NCI-H69 (cell line): ENCODE measurements at places on chromosomes 3 and 15.

DNA sequence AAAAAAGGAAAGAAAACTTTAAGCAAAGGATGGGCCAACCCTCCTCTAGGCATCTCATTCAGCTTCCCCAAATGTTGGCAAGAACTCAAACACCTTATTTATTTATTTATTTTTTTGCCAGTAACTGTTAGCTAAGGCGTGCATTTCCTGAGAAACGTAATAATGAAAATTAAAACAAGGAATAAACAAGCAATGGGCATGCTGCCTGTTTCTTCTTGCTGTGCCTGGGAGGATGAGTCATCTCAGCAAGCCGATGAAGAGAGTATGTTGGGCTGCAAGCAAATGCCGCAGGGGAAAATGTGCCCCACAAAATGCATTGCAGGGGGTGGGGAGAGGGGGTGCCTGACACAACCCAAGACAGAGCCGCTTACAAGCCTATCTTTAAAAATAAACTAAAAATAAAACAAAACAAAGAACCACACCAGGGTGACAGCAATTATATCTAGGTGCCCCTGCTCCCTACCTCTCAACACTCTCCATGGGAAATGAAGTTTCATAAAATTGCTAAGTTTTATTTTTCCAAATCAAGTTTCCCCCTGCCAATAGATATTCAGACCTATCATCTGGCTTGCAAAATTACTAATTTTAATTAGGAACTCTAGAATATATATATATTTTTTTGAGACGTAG is 40.3 kb downstream of the EIF4E3 start:
- no peak for DNase-seq

DNA sequence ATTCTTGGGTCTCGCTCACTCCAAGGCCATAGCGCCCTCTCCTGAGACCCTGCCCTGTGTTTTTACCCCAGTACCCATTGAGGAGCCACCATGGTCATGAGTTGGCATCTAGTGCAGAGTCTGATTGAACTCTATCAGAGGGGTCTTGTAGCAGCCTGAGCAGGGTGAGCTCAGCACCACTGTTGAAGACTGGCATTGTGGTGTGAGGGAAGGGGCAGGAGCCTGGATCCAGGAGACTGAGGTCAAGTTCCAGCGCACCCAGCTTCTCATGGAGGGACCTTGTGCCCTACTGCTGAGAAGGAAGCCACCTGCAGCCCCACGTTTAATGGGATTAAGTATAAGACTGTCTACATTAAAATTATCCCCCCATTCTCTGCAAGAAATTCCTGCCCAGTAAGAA is 65.8 kb upstream of the LARS2 start:
- no peak for DNase-seq

- DNase-seq = peak; percentile 38
These were observed 148.9 kb downstream of the DNAJB8 start for GRCh38 chr3:128317698-128318231.

GRCh38 chr3:186214670-186215069 is 105.8 kb upstream of the ETV5 start:
- no peak for DNase-seq

GRCh38 chr15:91952216-91952615 is 98.7 kb downstream of the SLCO3A1 start:
- DNase-seq = peak; percentile 32

DNA sequence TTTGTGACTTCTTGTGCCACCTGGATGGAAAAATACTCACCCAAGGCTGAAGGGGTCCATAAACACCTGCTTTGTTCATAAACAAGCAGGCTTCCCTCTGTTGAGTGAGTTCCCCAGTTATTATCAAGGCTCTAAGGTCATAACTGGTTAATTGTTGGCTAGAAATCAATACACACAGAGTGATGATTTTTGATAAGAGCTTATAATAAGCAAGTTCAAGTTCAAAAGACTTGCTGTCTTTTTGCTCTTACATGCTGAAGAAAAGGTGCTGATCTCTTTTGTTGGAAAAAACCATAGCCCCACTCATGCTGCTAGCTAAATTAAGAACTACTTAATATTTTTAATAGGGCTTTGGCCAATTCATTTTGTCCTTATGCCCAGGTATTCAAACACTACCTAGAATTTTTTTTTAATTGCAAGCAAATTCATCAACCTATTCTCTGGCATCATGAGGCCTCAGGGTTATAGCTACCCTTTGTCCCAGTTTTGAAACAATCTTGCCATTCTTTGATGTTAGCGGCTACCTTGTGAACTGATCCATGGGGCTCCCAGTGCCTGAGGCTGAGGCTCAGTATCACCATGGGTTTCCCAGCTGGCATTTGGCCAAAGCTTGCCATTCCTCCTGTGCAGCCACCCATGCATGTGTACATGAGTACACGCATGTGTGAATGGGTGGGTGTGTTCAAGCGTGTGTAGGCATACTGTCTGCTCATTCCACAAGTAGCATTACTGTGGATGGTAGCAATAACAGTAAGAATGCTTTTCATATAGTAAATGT is 127.6 kb upstream of the LPP start:
- DNase-seq = peak; percentile 45

DNA sequence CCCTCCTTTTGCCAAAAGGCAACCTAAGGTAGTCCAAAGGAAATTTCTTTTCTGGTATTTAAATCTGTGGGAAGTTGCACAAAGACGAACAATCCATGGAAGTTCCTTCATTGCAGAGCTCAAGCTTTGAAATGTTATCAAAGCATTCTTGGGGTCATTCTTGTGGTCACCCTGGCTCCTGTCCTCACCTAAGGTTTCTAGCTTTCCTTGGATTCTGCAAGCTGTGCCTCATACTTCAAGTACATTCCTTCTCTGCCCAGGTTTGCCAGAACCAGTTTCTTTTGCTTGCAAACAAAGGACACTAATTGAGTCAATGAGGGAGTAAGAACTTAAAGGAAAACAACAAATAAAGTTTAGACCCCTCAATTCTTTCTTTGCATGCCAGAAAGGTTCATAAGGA is 329.8 kb upstream of the PDZRN3 start:
- DNase-seq = peak; percentile 5

DNA sequence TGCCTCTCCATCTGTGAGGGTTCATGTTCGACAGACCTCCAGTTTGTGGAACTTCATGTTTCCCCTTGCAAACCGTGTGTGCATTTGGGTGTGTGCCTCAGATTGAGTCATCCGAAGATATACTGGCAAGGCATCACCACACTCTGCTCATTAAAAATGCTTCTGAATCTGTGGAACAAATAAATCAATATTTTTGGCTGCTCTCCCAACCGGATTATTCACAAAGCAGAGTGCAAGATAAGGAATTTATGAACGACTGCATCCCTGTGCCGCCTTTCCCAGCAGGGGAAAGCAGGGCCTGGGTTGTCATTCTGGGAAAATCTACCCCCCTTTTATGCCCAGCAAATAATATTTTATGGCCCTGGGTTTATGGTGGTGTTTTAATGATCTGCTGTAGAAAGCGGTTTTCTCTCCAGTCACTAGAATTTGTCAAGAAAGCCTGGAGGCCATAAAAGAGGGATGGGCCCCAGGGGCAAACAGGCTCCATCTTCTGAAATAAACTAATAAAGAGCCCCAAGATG is 4.2 kb upstream of the WNT5A start:
- DNase-seq = peak; percentile 29

- DNase-seq = no peak
These were observed 61.7 kb downstream of the STRIT1 start for GRCh38 chr3:155231792-155232191.

- no peak for DNase-seq
These were observed 38.8 kb downstream of the RETNLB start for GRCh38 chr3:108718454-108718853.

- no peak for DNase-seq
These were observed 31.6 kb downstream of the PIK3CB start for GRCh38 chr3:138803006-138803653.

GRCh38 chr3:177591379-177591778 is 394.1 kb upstream of the TBL1XR1 start:
- DNase-seq = peak; percentile 55

DNA sequence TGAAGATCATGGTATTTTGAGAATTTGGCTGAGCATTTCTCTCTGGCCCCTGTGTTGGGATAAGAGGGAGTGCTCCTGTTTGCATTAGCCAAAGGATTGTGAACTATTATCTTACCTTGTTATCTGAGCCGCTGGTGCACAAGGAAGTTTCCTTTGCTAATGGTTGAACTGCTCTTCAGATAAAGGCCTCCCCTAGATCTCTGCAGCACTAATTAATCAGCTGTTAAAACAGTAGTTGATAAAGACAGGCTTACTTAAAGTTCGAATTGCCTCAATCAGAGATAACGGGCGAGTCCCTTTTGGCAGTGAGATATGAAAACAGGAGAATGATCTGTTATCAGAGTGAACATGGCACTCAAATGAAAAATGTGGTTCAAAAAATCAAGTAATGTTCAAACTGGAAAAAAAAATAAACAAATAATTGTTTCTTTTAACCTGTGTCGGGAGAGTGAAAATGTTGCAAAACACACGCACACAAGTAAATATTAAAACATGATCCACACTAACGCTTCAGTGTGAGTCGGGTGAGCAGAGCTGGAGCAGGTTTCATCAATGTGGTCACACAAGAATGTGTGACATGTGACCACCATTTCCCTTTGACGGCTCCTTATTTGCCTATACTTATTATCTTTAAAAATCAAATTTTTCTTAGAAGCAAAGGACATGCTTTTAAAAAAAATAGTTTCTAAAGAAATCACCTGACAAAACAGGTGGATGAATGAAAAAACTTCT is 469.1 kb downstream of the SOX2 start:
- DNase-seq = peak; percentile 48

DNA sequence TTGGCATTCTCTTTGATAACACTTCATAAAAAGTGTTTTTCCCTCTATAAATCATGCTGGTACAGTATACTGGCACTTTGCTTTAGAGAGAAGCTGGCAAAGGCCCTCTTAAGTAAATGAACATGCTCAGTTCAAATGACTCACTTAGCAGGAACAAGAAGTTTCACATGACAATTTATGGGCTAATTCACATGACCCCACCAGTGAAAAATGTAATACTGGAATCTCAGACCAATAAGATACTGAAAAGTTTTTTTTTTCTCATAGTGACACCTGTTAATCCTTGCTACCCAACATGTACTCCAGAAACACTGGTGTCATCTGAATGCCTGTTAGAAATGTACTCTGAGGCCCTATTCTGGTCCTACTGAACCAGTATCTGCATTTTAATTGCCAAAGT is 13.9 kb downstream of the BTBD1 start:
- no peak for DNase-seq

DNA sequence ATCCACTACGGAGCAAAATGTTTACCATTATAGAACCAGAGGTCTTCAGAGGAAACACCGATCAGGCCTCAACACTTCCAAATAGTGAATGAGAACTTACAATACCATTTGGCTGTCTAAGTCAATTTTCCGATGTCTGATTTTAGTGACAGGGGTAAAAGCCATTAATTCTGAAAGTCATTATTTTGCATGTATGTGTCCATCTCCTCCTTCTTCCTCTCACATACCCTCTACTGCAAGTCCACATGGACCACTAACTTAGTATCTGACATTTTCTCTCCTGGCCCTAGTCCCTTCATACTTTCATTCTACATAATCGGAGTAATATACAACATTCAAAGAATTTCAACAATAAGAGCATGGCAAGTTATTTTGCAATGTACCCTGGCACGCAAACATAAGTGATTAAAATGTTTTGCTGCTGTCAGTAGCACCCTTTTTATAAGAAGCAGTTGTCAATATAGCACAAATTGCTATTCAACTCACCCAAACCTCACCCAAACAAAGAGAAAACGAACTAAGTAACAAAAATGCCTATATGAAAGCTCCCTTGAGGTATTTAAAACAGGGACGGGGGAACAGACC is 1.9 kb downstream of the TOP2B start:
- DNase-seq = peak; percentile 3

GRCh38 chr3:60932643-60933042 is 318.6 kb downstream of the FHIT start:
- DNase-seq = no peak

DNA sequence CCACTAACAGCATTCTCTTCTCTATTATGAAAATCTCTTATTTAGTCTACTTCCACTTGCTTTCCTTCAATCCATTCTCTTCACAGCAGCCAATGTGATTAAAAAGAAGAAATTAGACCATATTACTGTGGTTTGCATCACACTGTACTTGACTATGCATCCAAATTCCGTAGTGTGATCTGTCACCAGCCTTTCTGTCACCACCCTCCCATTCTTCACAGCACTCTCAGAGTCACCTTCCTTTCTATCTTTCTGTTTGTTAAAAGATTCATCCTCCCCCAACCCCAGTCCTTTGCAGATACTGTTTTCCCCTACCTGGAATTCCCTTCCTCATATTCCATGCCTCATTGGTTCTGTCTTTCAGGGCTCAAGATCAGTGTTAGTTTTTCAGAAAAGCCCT is 55.0 kb upstream of the ABHD10 start:
- DNase-seq = no peak

DNA sequence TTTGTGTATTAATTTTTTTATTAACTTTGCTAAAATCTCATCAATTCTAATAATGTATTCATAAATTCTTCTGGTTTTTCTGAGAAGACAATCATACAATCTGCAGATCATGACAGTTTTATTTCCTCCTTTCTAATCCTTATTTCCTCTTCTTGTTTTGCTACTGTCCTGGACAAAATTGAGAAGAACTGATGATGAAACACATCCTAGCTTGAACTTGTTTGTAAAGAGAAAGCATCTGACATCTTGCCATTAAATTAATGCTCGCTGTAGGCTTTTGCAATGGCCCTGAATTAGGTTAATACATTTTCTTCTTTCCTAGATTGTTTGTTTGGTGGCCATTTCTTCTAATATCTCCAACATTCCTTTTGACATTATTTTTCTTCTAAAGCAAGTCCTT is 110.9 kb upstream of the TPM1 start:
- DNase-seq = no peak

- DNase-seq = no peak
These were observed 3.7 kb downstream of the CHRNA3 start for GRCh38 chr15:78617076-78617475.

- DNase-seq = peak; percentile 96
These were observed 59.5 kb downstream of the FNDC3B start for GRCh38 chr3:172098698-172099494.

GRCh38 chr3:81154611-81155143 is 606.8 kb downstream of the GBE1 start:
- DNase-seq = no peak

DNA sequence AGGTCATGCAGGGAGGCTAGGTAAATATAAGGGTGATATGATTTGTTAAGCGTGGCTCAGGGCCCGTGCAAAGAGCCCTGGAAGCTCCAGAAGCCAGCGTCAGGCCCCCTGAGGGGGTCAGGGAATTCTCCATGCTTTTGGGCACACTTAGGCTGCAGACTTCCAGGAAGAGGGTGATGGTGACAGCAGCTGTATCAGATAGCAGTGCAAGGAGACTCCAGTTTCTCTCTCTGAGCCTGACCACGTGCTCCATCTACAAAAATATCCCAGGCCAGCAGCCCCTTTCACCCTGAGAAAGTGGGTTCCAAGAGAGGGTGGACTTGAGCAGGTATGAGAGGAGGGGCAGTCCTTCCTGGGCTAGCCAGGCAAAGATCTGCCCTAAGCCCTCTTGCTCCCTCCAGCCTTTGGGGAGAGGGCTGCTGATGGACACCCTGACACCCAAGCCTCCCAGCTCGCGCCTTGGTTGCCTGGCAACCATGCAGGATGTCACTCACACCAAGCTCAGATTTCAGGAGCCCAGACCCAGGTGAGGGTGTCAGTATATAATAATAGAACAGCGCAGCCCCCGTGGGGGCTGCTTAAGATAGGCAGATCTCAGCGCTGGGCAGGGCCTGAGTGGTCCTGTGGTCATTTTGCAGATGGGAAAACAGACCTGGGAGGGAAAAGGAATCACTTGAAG is 35.8 kb downstream of the ATP2B2 start:
- no peak for DNase-seq
